ENCODE measurements at places on chromosomes 5 and 9.

DNA sequence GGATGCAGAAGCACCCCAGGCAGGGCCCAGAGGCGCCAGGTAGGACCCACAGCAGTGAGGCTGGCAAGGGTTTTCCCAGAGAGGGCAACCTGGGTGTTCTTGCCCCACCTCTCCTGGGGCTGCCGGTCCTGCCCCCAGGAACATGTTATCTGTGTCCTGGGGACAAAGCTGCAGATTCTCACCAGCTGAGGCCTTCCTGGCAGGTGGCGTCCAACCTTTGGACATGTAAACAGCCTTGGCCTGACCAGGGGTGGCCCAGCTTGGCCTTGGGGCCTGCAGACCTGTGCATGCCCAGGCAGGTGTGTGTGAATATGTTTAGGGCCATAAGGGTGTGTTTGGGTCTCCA is 101.8 kb upstream of the LARP1 start:
- no peak for ATAC-seq
- H3K4me3 ChIP-seq = no peak overlapping the region
- no peaks in the 10 kb centered on the region for H3K4me1 ChIP-seq
- H3K27ac ChIP-seq = no peak overlapping the region
- H3K27me3 ChIP-seq = peaks cover 3% of the 10 kb centered on the region

GRCh38 chr9:79769476-79770275 is 197.9 kb downstream of the TLE4 start:
- ATAC-seq = no peak
- no peaks in the 10 kb centered on the region for H3K36me3 ChIP-seq
- H3K4me3 ChIP-seq = no peak overlapping the region
- H3K27me3 ChIP-seq = peaks cover 15% of the 10 kb centered on the region
- no peak overlapping the region for H3K27ac ChIP-seq

- no peaks in the 10 kb centered on the region for H3K4me1 ChIP-seq
- ATAC-seq = no peak
- no peak overlapping the region for H3K4me3 ChIP-seq
- H3K27ac ChIP-seq = no peak overlapping the region
These were observed 247.2 kb downstream of the KIF4B start for GRCh38 chr5:155260798-155261197.

- no peaks in the 10 kb centered on the region for H3K36me3 ChIP-seq
- ATAC-seq = no peak
- no peaks in the 10 kb centered on the region for H3K4me1 ChIP-seq
- H3K27me3 ChIP-seq = peaks cover 40% of the 10 kb centered on the region
These were observed 5.3 kb upstream of the IRX1 start for GRCh38 chr5:3590161-3590966.

Measured in activated T-helper 17 cell treated with anti-CD3 and anti-CD28 coated beads, Interleukin-2, amount 50 U/mL, for 72 hours (primary cell).